ENCODE measurements at places on chromosomes 1 and 21.

GRCh38 chr1:199463521-199464127 is 563.9 kb upstream of the NR5A2 start:
- peak; percentile 62 for DNase-seq

DNA sequence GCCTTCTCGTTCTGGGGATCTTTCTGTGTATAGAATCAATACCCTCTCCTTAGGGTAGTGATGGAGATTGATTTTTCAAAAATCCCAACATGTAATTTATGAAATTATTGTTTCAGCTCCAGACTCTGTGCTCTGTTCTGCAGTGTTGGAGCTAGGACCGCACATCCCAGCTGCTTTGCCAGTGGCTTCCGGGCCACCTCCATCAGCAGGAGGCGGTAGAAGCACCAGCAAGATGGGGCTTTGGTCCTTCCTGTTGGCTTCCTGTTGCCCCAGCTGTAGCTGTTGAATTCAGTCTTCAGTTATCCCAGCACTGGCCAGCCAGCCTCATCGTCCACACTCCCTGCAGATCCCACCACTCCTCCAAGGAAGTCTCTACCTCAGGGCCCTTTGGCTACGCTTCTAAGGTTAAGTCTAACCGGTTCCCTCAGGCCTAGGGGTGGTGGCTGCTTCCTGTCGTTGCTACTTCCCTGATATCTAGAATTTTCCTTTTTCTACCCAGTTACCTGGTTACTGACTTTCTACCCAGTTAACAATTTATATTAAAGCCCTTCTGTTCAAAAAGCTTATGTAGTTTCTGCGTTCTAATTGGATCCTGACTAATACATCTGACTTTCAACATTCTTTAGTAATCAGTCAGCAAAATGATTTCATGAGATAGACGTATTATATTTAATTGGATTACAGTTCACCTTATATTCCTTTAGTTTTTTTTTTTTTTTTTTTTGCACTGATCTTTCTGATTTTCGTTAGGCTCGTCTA is 24.6 kb downstream of the GALNT2 start:
- no peak for DNase-seq

DNA sequence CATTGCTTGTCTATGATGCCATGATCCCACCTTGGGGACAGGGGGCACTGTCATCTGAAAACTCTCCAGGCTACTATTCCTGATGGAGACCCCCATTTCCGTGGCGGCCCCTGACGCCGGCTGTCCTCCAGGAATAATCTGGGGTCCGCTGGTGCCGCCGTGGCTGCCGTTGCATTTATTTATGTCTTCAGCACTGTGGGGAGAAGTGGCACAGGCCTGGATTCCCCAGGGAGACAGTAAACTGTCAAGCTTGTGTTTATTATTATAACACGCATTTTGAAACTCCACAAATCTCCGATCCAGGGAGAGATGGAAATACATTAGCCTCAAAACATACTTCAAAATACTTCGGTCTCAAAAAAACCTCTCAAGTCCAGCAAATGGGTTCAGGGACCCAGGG is 126.9 kb upstream of the C1orf174 start:
- DNase-seq = no peak

GRCh38 chr1:6342056-6342455 is 51.5 kb downstream of the ACOT7 start:
- peak; percentile 29 for DNase-seq

DNA sequence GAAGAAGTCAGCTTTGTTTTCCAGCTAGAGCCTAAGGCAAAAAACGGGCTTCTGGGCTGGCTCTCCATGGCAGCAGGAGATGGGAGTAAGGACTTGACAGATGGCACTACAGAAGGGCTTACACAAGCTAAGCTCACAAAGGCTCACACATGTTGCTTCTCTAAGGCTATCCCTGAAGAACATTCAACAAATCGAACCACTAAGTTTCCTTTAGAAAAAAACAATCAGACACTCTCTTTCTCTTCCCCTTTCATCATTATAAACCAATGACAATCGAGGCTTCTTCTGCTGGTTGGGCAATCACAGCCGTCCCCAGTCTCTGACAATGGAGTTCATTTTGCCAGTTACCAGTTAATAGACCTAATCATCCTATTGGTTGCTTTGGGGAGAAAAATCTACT is 40.5 kb downstream of the TRIT1 start:
- DNase-seq = no peak

- DNase-seq = no peak
Measured at GRCh38 chr1:67313934-67314671, 6.4 kb downstream of the IL12RB2 start.

DNA sequence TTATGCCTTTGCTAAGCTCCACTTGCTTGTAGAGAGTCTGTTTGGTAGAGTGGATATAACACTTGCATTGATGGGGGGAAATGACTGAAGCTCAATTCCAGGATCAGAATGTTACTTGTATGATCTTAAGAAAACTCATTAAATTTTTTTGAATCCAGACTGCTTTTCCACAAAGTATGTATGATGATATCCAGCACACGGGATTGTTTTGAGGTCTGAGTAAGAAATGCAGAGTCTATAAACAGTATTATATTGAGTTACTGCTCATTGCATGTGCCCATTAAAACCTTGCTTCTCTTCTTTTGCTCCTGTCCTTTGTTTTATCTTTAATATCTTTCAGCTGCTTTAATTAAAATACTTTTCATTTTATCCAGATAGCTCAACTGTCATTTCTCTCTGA is 570.4 kb upstream of the ZRANB2 start:
- no peak for DNase-seq

- DNase-seq = no peak
Measured at GRCh38 chr21:36524477-36524876, 44.6 kb upstream of the CLDN14 start.

- no peak for DNase-seq
Measured at GRCh38 chr21:45872471-45872870, 109.1 kb upstream of the COL6A1 start.

GRCh38 chr1:242017580-242018233 is 18.8 kb upstream of the MAP1LC3C start:
- DNase-seq = peak; percentile 70

DNA sequence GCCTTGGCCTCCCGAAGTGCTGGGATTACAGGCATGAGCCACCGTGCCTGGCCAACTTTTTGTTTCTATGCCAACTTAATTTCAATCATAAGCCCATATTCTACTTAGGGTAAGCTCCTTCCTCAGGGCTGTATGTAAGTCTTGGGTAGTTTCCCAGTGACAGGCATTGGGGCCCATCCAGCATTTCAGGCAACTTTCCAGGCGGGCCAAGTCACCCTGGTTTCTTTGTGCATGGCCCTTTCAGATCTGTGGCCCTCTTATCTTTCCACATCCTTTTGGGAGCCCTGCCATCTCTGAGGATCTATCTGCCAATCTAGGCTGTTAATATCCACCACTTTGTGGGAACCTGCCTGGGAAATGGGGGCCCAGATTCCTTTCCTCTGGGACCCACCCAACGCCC is 58.7 kb downstream of the TNN start:
- DNase-seq = no peak
